ENCODE measurements at places on chromosomes 16 and 17. TPM values are rescaled to one million over a fixed set of nuclear protein-coding genes. Genes with fewer than 3 reads are reported as not detected.

Gene FA2H
- 0.22 TPM for polyA plus RNA-seq

Gene DRG2
- 28.6 TPM for polyA plus RNA-seq

Gene SLC35B1
- polyA plus RNA-seq: 51.2 TPM

Gene CAVIN1
- polyA plus RNA-seq: 301 TPM

Gene CRHR1
- polyA plus RNA-seq: not detected

Gene INCA1
- 4.9 TPM for polyA plus RNA-seq

Gene P2RX5
- polyA plus RNA-seq: 31.8 TPM

Gene LGALS9
- 19.3 TPM for polyA plus RNA-seq

Gene GAS7
- polyA plus RNA-seq: 57.4 TPM

Gene FADS6
- polyA plus RNA-seq: not detected

Gene TMIGD1
- not detected for polyA plus RNA-seq

Gene GLIS2
- polyA plus RNA-seq: 25.8 TPM

Gene COPRS
- polyA plus RNA-seq: 33.2 TPM

Gene KIAA0753
- polyA plus RNA-seq: 12.9 TPM

Gene TEX14
- 4.7 TPM for polyA plus RNA-seq

Gene PIPOX
- 0.74 TPM for polyA plus RNA-seq

Gene TMEM235
- polyA plus RNA-seq: not detected

Gene TPSB2
- polyA plus RNA-seq: 2.7 TPM

Gene DNAI2
- not detected for polyA plus RNA-seq

Gene HEATR9
- polyA plus RNA-seq: not detected

Gene OSGIN1
- 0.53 TPM for polyA plus RNA-seq

Gene CRYBA1
- polyA plus RNA-seq: not detected

Gene CTRB1
- polyA plus RNA-seq: 0.15 TPM

Gene TEKT3
- 1.8 TPM for polyA plus RNA-seq

Gene MATCAP1
- 22.9 TPM for polyA plus RNA-seq

Gene PSMD12
- 33.7 TPM for polyA plus RNA-seq

Gene SLC35G6
- 0.13 TPM for polyA plus RNA-seq

Gene PDILT
- polyA plus RNA-seq: not detected

Gene KCNH4
- 0.10 TPM for polyA plus RNA-seq

Gene PMFBP1
- polyA plus RNA-seq: 0.98 TPM

Gene ITGA2B
- 3.8 TPM for polyA plus RNA-seq

Gene BORCS6
- polyA plus RNA-seq: 5.5 TPM

Gene ZP2
- polyA plus RNA-seq: 0.18 TPM

Gene YBX2
- polyA plus RNA-seq: 3.6 TPM

Gene SEPTIN12
- not detected for polyA plus RNA-seq

Gene ACLY
- 52.7 TPM for polyA plus RNA-seq

Gene IQCK
- 14.2 TPM for polyA plus RNA-seq

Gene NEUROD2
- polyA plus RNA-seq: 0.05 TPM

Gene KRTAP4-4
- polyA plus RNA-seq: not detected

Gene RASL10B
- polyA plus RNA-seq: 2.8 TPM

All from hindlimb muscle (tissue), 1 donor.